ENCODE measurements at places on chromosomes 1 and 21. TPM values are rescaled to one million over a fixed set of nuclear protein-coding genes. Genes with fewer than 3 reads are reported as not detected.

DNA sequence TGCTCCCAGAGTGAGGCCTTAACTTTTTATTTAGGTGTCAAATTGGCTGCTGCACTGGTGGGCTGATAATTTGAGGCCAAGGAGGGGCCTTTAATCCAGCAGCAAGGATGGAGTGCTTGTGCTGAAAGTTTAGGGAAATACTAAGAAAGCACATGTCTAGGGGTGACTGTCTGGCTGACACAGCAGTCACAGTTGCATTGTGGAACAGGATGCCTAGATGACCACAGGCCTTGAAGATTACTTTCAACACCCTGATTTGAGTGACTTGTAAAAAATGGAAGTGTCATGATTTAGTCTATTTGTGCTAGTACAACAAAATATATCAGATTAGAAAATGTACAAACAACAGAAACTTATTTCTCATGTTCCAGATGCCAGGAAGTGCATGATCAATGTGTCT is 57.7 kb downstream of the ZNF697 start:
- no peak for DNase-seq

DNA sequence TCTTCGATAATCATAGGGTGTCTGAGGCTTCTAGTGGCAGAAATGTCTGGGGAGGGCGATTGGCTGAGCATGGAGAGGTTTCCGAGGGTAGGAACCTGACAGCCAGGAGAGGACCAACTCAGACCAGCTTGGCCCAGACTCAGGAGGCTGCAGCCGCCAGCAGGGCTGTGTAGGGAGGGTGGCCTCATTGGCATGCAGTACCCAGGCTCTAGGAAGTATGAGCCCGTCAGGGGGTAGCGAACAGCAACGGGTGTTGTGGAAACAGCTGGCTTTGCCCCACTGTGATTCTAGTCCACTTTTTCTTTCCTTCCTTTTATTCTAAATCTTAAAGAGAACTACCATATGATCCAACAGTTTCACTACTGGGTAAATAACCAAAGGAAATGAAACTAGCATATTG is 103.3 kb downstream of the DIRAS3 start:
- no peak for DNase-seq

- DNase-seq, result no peak
These were observed 56.8 kb upstream of the LYST start for GRCh38 chr1:235923466-235924021.

- DNase-seq, result no peak
These were observed 3.3 kb downstream of the IFNGR2 start for GRCh38 chr21:33406493-33406892.

DNA sequence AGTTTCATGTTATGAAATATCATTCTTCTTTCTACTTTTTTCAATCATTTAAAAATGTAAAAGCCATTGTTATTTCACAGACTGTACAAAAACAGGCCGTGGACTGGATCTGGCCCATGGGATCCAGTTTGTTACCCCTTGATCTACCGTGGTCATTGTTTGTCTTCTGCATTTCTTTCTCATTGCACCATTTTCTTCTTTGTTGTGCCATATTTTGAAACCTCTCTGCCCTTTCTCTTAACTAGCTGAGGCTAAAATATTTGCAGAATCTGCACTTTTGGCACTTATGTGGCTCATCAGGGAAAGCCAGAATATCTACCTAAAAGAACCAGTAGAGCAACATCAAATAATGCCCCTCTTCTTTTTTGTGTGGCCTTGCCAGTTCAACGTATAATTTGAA is 50.5 kb downstream of the DNAJC6 start:
- no peak for DNase-seq

- no peak for DNase-seq
These were observed 27.1 kb downstream of the ACTA1 start for GRCh38 chr1:229406798-229407197.

- no peak for DNase-seq
These were observed 20.9 kb downstream of the CD55 start for GRCh38 chr1:207342332-207342731.

GRCh38 chr1:199089393-199090122 is 450.7 kb downstream of the PTPRC start:
- DNase-seq, result no peak

TRIM46 gene
- 0.45 TPM for total RNA-seq
